GM12892 (cell line): ENCODE measurements at places on chromosomes 7 and 10.

DNA sequence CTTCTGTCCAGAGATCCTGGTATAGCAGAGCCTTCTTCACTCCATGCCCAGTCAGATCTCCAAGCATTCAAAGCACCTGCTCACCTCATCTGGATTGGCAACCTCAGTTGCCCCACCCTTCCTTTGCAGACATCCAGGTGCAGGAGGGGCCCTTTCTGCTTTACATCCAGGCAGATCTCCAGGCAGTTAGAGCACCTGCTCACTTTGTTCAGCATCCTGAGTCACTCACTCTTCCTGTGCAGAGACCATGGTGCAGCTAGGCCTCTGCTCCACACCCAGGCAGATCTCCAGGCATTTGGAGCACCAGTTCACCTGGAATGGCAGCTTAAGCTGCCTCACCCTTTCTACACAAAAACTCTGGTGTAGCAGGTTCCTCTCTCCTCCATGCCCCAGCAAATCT is 153.1 kb downstream of the CDK14 start:
- no peak for DNase-seq

GRCh38 chr10:7857262-7857661 is 39.0 kb downstream of the TAF3 start:
- no peak for DNase-seq

DNA sequence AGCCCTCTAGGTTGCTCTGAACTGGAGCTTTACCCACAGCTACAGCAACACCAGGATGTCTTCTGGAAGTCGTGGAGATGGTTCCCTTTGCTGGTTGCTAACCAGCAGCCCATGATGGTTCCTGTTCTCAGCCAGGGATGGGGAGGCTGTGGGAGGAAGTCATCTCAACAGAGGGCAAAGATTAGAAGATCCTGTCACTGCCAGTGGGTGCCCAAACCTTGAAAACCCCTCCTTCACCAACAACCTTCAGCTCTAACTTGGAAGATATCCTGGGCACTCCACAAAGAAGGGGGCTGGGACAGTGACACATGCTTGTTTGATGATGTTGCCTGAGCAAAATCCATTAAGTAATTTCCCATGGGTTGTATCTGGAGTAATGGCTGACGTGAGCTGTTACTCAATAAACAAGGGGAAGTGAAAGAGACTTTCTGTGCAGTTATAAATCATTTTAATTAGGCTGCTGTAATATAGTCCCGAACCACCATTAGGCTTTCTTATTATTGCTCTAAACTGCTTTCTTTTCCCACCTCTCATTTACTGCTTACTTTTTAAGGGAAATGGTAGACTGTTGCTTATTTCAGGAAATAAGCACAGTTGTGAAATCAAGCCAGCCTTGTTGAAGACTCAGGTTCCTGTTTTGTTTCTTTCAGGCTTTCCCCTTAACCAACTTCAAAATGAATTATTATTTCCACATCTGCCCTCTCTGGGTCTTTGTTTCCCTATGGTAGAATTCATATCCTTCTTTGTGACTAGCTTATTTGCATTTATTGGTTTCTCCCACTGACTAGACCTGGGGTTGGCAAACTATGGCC is 124.8 kb downstream of the PPP1R17 start:
- no peak for DNase-seq

DNA sequence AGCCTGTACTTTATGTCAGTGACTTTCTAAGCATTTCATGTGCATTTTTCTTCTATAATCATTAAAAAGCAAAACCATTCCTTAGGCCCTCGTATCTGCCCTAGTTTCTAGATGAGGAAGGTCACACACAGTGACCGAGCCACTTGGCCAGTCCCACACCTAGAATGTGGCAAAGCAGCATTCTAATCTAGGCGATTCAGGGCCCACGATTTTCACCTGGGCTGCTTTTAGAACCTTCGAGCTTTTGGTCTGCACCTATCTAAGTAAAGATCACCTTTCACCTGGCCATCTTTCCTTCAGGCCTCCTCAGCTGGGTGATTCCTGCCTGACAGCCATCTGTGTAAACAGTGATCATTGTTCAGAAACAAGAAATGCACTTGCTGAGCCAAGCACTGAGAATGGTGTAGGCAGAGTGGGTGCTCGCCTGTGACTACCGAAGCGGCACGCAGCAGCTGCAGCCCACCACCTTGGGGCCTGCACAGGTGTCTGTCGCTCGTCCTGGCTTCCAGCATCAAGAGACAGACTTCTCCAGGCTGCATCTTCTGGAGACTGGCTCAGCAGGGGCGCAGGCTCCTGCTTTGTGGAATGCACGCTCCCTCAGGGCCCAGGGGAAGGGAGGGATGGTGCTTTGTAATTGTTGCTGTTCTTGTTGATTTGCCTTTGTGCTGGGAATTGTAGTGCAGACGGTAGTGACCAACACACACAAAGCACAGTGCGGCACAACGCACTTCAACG is 149.0 kb upstream of the INSYN2A start:
- DNase-seq: no peak

- no peak for DNase-seq
Measured at GRCh38 chr7:127682140-127682539, 30.1 kb downstream of the SND1 start.

GRCh38 chr10:69574571-69574978 is 1.4 kb upstream of the NEUROG3 start:
- no peak for DNase-seq

DNA sequence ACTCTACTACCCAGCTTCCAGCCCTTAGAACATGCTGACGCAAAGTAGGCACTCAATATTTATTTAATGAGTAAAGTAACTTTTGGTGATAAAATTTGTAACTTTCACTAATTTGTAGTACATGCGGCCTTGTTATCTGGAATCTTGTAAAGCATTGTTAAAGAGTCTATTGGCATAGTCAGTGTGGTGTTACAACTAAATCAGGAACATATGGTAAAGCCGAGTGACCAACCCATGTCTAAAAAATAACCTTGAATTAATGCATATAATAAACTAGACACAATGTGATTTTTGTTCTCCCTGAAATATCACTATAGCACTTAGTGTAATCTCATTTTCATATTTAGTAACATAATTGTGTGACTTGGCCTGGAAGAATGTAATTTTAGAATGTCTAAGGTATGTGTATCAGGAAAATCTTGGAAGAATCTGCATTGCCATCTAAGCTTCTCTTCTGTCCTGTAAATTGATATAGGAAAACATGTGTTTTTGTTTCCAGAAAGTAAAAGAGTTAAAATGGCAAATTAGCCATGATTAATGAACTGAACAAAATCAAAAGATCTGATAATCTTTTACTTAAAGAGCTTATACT is 256.7 kb upstream of the GNAI1 start:
- no peak for DNase-seq

GRCh38 chr7:156402255-156402654 is 238.3 kb upstream of the RNF32 start:
- no peak for DNase-seq

- no peak for DNase-seq
Measured at GRCh38 chr10:52523696-52524095, 209.6 kb downstream of the DKK1 start.

DNA sequence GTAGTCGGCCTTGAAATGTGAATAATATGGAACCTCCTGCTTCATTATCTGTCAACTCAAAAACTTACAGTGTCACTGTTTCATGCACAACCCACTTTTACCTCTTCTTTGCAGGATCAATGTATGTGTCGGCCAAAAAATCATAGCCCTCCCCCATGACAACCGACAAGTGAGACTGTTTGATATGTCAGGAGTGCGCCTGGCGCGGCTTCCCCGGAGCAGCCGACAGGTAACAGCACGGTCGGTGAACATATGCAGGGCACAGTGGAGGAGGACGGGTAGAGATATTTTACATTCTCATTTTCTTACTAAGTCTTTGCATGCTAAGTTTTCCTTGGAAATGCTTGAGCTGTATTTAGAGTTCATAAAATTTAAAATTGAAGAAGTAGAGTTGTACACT is 68.6 kb downstream of the WDR37 start:
- no peak for DNase-seq

- DNase-seq: no peak
Measured at GRCh38 chr7:94003446-94004023, 620 bp downstream of the BET1 start.
